ENCODE measurements at places on chromosomes 12 and 14.
A peak's percentile ranks its signal among the peaks of the same experiment; 100 is the strongest.

DNA sequence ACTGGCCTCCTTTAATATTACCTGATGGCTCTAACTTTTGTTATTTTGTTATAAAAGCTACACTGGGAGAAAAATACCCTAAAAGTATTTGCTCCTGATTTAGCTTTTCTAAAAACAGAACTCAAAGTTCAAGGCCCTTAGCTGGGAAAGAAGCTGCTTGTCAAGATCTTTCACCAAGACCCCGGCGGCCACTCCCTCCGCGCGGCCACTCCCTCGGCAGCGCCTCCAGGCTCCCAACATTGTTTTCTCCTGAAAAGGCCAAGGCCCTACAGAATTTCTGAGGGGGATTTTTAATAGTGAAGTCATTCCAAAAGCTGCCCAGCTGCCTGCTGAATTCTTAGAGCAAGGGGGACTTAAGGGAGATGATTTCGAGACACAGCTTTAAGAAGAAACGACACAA is 96.4 kb downstream of the NTN4 start:
- H3K27me3 ChIP-seq = no peaks in the 10 kb centered on the region
- DNase-seq = no peak
- H3K27ac ChIP-seq = no peak overlapping the region

- H3K27me3 ChIP-seq = peaks cover 15% of the 10 kb centered on the region
- peak; percentile 66 for DNase-seq
- H3K4me3 ChIP-seq = peak overlapping the region; percentile 92
- H3K36me3 ChIP-seq = peaks cover 10% of the 10 kb centered on the region
- H3K27ac ChIP-seq = peak overlapping the region; percentile 94
Observed at GRCh38 chr12:2958432-2959191, 585 bp upstream of the TEAD4 start.

GRCh38 chr14:102523200-102523568 is 13.6 kb upstream of the ANKRD9 start:
- H3K27ac ChIP-seq = no peak overlapping the region
- no peak for DNase-seq
- H3K36me3 ChIP-seq = no peaks in the 10 kb centered on the region
- H3K4me1 ChIP-seq = peaks cover 10% of the 10 kb centered on the region
- H3K27me3 ChIP-seq = peaks cover 13% of the 10 kb centered on the region

GRCh38 chr12:96101806-96102205 is 66.4 kb upstream of the LTA4H start:
- no peak overlapping the region for H3K4me3 ChIP-seq
- H3K4me1 ChIP-seq = peaks cover 29% of the 10 kb centered on the region
- H3K27ac ChIP-seq = no peak overlapping the region

DNA sequence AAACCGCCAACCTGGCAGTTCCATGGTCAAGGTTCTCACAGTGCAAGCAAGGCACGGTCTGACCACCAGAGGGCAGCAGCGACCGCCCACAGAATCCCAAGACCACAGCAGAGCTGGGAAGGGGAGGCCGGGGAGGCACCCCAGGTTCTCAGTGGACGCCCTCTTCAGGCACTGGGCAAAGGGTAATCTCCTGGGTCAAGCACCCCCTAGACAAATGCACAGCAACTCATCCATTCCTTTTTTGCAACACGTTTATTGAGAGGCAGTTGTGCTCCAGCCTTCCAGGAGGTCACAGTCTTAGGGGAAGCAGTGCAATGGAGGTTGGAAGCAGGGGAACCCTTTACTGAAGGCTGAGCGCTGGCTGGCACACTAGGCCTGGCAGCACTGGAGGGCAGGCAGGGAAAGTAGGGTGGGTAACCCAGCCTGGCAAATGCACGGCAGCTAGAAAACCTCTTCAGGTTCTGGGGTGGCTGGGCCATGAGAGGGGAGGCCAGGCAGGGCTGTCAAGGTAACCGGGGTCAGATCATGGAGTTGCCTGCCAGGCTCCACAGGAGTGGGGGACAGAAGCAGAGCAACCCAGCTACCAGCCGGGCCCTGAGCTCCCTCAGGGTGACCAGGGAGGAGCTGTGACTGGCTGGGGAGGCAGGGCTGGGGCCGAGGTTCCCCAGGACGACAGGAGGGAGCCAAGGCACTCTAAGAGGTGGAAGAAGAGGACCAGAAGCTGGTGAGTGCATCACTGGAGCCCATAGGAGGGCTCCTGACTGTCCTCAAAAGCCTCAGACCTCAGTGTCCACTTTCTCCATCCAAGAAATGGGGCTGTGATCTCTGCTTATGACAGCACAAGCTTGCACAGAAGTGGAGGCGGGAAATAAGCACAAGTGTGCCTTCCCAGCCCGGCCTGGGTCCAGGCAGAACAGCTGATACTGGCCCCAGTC is 1.8 kb upstream of the RHOF start:
- peaks cover 30% of the 10 kb centered on the region for H3K27me3 ChIP-seq
- H3K4me1 ChIP-seq = peaks cover 39% of the 10 kb centered on the region
- peak overlapping the region; percentile 74 for H3K27ac ChIP-seq
- DNase-seq = peak; percentile 87
- peaks cover 18% of the 10 kb centered on the region for H3K36me3 ChIP-seq

DNA sequence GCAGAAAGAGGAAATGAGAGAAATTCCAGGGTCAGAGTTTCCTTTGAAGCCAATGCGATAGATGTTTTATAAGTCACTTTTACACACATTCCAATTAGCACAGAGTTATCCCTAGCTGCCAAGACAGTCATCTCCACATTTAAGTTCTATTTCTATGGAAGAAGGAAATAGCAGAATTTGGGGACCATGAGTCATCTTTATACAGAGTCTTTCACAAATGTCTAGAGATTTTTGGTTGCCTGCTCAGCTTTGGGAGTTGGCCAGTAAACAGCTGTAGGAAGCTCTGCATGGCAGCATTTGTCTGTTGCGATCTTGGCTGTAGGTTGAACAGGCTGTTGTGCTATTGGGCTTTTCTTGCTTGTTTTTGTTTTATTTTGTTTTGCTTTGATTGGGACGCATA is 884.3 kb downstream of the GALC start:
- H3K36me3 ChIP-seq = no peaks in the 10 kb centered on the region
- no peaks in the 10 kb centered on the region for H3K27me3 ChIP-seq
- no peak overlapping the region for H3K4me3 ChIP-seq
- H3K4me1 ChIP-seq = peaks cover 17% of the 10 kb centered on the region
- DNase-seq = no peak
- H3K27ac ChIP-seq = no peak overlapping the region

- no peak overlapping the region for H3K27ac ChIP-seq
- DNase-seq = no peak
- peaks cover 2% of the 10 kb centered on the region for H3K4me1 ChIP-seq
- no peaks in the 10 kb centered on the region for H3K27me3 ChIP-seq
Observed at GRCh38 chr14:79510659-79511058, 700.6 kb downstream of the DIO2 start.

DNA sequence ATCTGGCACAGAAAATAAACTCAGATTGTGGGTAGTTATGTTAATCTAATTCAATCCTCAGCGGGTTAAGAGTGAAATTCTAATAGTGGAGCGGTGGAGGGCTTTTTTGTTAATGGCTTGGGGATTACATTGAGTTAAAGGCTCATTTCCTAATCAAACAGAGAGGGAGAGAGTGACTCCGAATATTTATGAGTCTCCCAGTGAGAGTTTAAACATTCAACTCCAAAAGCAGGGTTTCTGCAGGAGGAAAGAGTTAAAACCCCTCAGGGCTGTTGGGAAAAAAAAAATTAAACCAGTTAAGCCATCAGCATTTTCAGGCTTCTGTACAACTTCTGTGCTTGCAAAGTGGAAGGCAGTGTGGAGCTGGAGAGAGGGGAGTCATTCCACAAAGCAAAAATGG is 62.1 kb upstream of the ESRRB start:
- H3K27me3 ChIP-seq = peaks cover 7% of the 10 kb centered on the region
- H3K36me3 ChIP-seq = no peaks in the 10 kb centered on the region
- no peak for DNase-seq
- peaks cover 6% of the 10 kb centered on the region for H3K4me1 ChIP-seq
- no peak overlapping the region for H3K4me3 ChIP-seq
- no peak overlapping the region for H3K27ac ChIP-seq

DNA sequence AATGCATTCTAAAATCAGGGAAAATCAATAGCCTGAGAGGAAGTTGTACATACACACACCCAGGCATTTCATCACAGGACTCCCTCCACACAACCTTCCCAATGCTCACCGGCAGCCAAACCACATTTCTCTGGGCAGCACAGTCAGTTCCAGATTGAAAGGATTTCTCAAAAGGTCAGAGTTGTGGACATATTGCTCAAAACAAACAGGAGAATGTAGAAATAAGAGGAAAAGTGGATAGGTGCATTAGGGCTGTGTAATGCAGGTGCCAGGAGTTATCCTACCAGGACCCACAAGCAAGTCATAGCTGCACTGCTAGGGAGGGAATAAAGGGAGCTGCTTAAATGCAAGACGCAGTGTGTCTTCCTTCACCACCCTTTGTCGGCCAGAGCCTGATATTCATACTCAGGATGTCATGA is 62.9 kb downstream of the GCH1 start:
- DNase-seq = no peak
- peaks cover 2% of the 10 kb centered on the region for H3K27me3 ChIP-seq
- H3K4me3 ChIP-seq = no peak overlapping the region
- no peaks in the 10 kb centered on the region for H3K4me1 ChIP-seq
- no peak overlapping the region for H3K27ac ChIP-seq

DNA sequence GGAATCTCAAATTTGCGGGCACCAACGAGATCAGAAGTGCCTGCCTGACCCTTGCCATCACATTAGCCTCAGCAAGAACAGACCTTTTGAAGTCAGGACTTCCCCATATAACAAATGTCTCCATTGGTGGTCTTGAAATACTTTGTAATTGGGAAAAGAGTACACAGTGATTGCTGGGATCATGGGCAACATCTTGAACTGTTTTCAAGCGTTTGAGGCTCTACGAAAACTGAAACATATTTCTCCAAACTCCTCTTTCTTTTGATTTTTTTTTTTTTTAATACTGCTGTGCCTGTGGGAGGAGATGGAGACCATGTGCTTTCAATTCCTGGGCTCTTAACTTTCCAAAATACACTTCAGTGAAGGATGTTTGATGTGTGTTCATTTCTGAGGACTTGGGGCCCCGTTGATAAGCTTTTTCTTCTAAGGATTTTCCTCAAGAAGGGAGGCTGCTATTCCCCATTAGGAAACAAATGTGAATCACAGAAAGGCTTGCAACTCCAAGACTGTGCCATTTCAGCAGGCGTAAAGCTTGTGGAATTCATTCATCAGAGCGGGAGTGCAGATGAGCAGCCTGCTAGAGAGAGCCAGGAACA is 94.5 kb downstream of the TMEM132C start:
- no peak overlapping the region for H3K4me3 ChIP-seq
- H3K4me1 ChIP-seq = no peaks in the 10 kb centered on the region
- no peaks in the 10 kb centered on the region for H3K36me3 ChIP-seq
- DNase-seq = no peak

DNA sequence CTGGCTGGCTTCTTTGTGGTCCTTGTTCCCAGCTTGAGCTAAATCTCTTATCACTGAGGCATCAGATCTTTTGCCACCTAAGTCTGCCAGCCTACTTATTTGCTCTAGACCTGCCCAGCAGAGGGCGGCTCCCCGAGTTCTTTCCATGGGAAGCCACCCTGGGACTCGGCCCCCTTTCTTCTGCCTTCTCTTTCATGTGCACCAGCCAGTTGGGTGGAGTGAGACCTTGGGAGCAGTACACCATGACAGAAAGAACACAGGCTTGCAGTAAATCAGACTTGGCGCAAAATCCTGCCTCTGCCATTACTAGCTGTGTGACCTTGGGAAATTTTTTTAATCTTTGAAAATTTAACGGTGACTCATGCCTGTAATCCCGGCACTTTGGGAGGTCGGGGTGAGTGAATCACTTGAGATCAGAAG is 7.4 kb downstream of the SMAGP start:
- DNase-seq = peak; percentile 45
- H3K4me1 ChIP-seq = peaks cover 32% of the 10 kb centered on the region
- H3K4me3 ChIP-seq = no peak overlapping the region

- H3K4me1 ChIP-seq = peaks cover 22% of the 10 kb centered on the region
- no peak overlapping the region for H3K27ac ChIP-seq
- no peak for DNase-seq
- H3K36me3 ChIP-seq = no peaks in the 10 kb centered on the region
- H3K4me3 ChIP-seq = no peak overlapping the region
Observed at GRCh38 chr12:29582677-29583272, 85.3 kb upstream of the OVCH1 start.

- peak overlapping the region; percentile 92 for H3K27ac ChIP-seq
- peak overlapping the region; percentile 92 for H3K4me3 ChIP-seq
- no peak for DNase-seq
- peaks cover 8% of the 10 kb centered on the region for H3K27me3 ChIP-seq
- H3K36me3 ChIP-seq = peaks cover 22% of the 10 kb centered on the region
Observed at GRCh38 chr12:48198672-48198971, 4.5 kb downstream of the OR10AD1 start.

DNA sequence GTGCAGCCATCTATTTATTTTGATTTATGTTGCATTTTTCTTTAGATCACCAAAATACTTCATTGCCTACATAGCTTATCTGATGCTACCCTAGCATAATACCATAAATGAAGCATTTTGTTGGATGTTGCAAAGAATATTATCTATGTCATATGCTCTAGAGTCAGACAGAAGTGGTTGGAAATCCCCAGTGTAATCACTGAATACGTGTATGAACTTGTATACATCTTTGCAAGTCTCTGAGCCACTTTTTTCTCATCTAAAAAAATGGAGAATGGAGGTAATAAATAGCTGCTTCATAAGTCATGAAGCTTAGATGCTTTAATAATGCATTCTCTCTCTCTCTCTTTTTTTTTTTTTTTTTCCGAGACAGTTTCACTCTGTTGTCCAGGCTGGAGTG is 18.5 kb downstream of the EVL start:
- no peak for DNase-seq
- peaks cover 20% of the 10 kb centered on the region for H3K4me1 ChIP-seq
- H3K36me3 ChIP-seq = peaks cover 13% of the 10 kb centered on the region
- no peak overlapping the region for H3K27ac ChIP-seq

- no peak overlapping the region for H3K4me3 ChIP-seq
- no peaks in the 10 kb centered on the region for H3K36me3 ChIP-seq
- H3K27me3 ChIP-seq = peaks cover 3% of the 10 kb centered on the region
- peaks cover 24% of the 10 kb centered on the region for H3K4me1 ChIP-seq
- H3K27ac ChIP-seq = no peak overlapping the region
Observed at GRCh38 chr12:67740711-67741110, 92.2 kb downstream of the DYRK2 start.

DNA sequence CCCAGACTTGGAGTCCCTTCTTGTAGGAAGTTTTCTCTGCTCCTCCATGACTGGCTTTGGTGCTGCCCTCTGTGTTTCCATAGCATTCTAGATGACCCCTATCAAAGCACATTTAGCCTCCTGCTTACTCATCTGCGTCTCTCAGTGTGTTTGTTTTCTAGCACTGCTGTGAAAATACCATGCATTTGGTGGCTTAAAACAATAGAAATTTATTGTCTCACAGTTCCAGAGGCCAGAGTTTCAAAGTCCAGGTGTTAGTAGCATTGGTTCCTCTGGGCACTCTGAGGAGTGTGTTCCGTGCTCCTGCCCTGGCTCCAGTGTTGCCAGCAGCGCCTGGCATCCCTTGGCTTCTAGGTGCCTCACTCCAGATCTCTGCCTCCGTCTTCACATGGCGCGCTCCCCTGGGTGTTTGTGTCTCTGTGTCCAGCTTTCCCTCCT is 86.1 kb downstream of the CACNA1C start:
- no peak for DNase-seq
- H3K27me3 ChIP-seq = peaks cover 14% of the 10 kb centered on the region
- no peak overlapping the region for H3K27ac ChIP-seq

- no peaks in the 10 kb centered on the region for H3K27me3 ChIP-seq
- no peak overlapping the region for H3K27ac ChIP-seq
Observed at GRCh38 chr14:78152201-78153063, 17.7 kb upstream of the NRXN3 start.
